ENCODE measurements at places on chromosomes 4 and X.

GRCh38 chr4:24470666-24471485 is 113.5 kb downstream of the DHX15 start:
- peak; percentile 35 for DNase-seq

DNA sequence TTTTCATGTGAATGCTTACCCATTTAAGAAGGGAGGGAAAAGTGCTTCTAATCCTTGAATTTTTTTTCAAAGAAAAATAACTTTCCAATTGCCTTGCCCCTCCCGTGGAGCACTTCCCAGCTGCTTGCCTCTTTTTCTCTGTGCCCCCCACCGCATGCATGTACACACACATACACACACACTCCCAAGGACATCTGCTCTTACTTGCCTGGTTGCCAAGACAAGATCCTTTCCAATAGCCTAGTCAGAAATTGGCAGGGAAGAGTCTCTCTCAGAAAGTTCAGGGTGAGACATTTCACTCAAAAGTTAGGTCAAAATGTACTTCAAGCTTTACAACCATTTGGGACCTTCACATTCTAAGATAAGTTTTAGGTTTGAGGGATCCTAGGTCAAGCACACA is 10.9 kb downstream of the HHIP start:
- DNase-seq, result no peak

DNA sequence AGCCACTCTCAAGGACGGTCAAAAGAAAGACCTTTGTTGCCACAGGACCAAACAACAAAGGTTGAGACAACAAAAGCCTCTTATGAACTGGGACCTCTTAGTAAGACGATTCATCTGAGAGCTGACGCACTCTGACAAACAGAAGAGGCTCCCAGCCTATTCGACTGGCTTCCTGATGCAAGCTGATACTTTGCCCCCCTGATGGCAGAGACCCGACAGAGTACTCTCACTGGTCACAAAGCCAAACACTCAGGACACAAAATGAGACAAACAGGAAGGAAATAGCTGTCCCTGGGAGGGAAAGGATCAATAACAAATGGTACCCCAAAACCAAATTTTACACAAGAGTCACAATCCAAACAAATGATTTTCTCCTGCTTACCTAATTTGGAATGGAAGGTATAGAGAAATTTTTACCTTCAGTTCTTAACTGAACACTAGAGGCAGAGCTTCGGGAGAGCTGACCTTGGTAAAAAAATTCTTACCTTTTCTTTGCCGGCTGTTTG is 75.2 kb upstream of the PLAC8 start:
- DNase-seq, result no peak

DNA sequence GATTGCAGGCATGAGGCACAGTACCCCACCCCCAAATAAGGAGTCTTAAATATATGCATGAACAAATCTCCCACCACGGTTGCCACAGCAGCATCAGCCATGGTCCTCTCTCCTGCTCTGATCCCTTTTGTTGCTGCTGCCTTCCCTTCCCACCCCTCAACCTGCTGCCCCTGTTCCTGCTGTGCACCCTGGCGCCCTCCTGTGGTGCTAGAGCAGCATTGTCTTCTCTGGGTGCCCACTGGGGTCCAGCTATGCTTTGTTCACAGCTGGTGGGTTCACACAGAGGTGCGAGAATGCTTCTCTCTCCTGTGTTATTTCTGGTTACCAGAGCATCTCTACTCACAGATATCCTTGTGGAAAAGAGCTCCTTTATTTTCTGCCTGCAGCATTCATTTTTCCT is 116.2 kb downstream of the GATB start:
- no peak for DNase-seq

DNA sequence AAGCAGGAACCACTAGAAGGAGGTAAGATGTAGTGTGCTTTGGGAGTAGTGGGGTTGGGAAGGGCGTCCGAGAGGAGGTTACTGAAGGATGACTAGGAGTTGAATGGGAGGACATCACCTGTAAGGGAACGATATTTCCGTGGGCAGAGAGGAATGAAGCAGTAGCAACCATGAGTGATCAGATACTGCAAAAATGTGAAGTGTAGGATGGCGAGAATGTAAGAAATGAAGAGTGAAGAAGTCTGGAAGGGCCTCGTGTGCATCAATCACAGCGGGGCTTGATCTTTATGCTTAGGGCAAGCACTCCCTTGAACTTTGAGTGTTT is 594 bp downstream of the MSMO1 start:
- no peak for DNase-seq
